ENCODE measurements at places on chromosomes 7 and 10.

- DNase-seq, result no peak
Measured at GRCh38 chr7:128350708-128351295, 7.1 kb upstream of the RBM28 start.

DNA sequence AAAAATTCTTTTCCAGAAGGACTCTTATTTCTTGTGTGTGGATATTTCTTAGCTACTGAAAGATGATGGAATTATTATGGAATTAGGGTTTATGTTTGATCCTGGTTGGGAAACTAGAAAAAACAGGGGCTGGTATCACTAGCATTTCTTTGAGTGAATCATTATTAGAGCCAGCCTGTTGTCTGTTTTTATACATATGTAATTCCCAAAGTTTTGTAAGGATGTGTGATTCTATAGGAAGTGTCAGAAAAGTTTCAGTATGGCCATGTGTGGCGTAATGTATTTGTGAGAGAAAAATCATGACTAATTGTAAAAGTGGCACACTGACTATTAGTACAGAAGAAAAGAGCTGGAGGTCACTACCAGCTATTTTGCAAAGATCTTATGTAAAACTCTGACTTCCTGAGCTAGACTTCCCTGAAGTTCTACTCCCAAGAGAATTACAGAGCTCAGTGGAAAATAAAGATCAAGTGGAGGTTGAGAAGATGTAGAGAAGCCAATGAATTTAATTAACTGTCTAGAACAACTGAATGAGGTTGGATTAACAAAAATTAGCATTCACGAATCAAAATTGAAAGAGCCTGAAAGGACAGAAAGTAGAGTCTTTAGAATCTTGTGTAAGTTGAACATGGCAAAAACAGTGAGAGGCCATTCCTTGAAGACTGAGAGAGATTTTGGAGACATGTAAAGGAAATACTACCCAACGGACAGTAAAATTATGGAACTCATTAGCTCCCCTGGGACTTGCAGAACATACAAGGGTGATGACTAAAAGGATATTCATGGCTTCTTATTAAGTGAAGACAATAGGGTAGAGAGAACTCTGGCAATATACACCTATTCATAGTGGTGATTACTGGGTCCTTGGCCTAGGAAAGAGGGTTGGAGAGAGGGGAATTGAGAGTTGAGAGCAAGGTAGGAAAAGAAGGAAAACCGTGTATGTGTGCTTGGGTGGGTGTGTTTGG, 12.5 kb downstream of the ZNF365 start:
- no peak for DNase-seq

DNA sequence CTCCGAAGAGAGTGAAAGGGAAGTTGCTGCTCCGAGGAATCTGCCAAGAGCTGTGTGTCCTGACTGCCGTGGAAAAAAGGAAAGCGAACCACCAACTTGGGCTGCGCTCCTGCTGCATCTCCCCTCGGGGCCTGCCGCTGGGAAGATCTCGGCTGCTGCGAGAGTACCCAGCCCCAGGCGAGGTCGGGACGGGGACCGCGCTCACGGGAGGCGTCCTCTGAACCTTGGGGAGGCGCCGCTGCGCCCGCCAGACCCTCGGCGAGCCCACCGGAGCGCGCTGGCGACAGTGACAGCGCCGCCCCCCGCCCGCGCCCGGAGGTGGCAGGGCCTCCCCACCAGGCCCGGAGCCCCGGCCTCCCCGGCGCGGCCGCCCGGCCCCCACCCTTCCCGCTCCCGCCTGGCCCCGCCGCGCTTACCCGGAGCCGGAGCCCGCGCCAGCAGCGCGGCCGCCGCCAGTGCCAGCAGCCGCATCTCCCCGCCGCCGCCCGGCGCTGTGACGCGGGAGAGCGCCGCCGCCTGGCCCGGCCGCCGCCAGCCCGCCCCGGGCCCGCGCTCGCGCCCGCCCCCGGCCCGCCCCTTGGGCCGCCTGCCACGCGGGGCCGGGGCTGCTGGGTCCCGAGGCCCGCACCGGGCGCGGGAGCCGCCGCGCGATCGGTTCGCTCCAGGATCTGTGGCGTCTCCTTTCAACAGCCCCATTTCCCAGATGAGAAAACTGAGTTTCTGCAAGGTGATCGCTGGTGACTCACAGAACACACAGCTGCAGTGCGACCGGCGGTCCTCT, at the start of gene VSTM4:
TSS of gene VSTM4 (minus strand) at position 508 of the 781 bp plus-strand sequence. CDS start at position 471, 37 bp downstream.
- DNase-seq, result no peak

- DNase-seq, result no peak
Measured at GRCh38 chr10:62707810-62708209, 96.7 kb upstream of the ADO start.

- DNase-seq, result no peak
Measured at GRCh38 chr7:78734626-78735025, 718.8 kb downstream of the MAGI2 start.

GRCh38 chr10:110903280-110904278, 15.4 kb downstream of the BBIP1 start:
- no peak for DNase-seq

DNA sequence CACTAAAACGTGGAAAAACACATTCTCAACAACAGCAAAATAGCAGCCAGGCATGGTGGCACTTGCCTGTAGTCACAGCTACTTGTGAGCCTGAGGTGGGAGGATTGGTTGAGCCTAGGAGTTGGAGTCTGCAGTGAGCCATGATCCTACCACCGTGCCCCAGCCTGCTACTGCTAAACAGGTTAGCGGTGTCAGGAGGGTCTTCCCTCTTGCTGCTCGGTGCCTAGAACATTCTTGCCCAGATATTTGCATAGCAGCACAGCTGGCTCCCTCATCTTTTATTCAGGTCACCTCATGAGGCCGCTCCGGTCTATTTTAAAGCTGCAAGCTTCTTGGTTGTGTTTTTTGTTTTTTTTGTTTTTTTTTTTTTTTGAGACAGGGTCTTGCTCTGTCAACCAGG, 2.9 kb upstream of the RABGEF1 start:
- no peak for DNase-seq

- peak; percentile 72 for DNase-seq
Measured at GRCh38 chr10:113091920-113092319, 141.9 kb downstream of the TCF7L2 start.

- no peak for DNase-seq
Measured at GRCh38 chr10:79405221-79405994, 40.0 kb downstream of the ZCCHC24 start.

GRCh38 chr10:123395906-123396305, 241.7 kb downstream of the BUB3 start:
- no peak for DNase-seq

DNA sequence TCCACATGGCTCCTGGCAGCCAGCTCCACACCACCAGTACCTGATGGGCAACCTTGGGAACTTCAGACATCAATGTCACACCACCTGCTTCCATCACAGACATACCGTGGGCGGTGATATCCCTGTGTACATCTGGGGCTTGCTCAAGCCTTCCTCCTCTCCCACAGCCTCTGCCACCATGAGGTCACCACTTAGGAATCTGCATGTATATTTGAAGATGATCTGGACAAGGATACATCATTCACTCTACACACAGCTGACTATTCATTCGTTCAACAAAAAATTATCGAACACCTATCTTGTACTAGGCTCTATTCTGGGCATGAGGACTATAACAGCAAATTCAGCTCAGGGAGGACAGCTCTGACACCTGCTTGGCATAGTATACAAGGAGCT, 6.8 kb downstream of the DLG5 start:
- no peak for DNase-seq

- no peak for DNase-seq
Measured at GRCh38 chr10:119095640-119096039, 8.3 kb upstream of the DENND10 start.

GRCh38 chr7:77427996-77428603, 12.0 kb upstream of the GSAP start:
- DNase-seq, result peak; percentile 21

DNA sequence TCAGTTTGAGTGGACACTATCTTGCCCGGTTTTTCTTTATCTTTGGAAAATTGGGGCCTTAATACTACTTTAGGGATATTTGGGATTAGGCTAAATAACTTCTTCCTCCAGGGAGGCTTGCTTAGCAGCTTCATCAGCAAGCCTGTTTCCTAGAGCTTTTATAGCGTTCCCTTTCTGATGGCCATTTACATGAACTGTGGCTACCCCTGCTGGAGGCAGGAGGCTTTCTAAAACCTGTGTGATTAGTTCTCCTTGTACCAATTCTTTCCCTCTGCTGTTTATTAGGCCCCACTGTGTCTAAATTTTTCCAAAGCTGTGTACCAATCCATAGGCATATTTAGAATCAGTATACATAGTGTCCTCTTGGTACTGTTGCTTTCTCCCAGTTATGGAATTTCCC, 61.7 kb upstream of the CNTNAP2 start:
- no peak for DNase-seq

GRCh38 chr7:1559626-1560590, 3.9 kb upstream of the TMEM184A start:
- peak; percentile 48 for DNase-seq

DNA sequence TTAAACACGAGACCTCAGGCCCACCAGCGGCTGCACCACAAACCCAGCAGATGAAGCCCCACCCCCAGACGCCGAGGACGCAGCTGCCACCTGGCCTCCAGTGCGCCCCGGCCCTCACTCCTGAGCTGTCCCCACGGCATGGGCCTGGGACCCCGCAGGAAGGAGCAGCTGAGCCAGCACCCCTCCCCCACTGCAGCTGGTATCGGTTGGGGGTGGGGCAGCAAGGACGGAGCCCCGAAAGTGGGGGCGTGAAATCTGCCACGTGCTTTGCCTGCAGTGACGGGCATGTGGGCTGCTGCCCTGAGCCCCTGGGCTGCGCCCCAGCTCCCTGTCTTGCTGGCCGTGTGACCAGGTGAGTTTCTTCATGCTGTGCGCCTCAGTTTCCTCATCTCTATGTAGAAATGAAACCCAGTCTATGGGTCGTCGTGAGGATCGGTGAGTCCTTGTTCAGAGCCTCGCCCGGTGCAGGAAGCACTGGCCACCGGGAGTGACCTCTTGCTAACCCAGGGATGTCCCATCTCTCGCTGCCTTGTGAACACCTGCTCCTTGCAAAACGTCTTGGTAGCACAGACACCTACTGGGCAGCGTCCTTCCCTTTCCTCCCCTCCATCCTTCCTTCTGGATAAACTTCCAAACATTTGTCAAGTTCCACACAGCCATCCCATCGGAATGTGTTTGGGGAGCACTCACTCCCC, 32.0 kb downstream of the CFAP46 start:
- peak; percentile 4 for DNase-seq

GRCh38 chr10:48333856-48334255, 27.4 kb downstream of the MAPK8 start:
- DNase-seq, result no peak

GRCh38 chr10:34704526-34705184, 110.4 kb downstream of the PARD3 start:
- no peak for DNase-seq

GRCh38 chr10:77529050-77529576, 108.5 kb downstream of the KCNMA1 start:
- no peak for DNase-seq

DNA sequence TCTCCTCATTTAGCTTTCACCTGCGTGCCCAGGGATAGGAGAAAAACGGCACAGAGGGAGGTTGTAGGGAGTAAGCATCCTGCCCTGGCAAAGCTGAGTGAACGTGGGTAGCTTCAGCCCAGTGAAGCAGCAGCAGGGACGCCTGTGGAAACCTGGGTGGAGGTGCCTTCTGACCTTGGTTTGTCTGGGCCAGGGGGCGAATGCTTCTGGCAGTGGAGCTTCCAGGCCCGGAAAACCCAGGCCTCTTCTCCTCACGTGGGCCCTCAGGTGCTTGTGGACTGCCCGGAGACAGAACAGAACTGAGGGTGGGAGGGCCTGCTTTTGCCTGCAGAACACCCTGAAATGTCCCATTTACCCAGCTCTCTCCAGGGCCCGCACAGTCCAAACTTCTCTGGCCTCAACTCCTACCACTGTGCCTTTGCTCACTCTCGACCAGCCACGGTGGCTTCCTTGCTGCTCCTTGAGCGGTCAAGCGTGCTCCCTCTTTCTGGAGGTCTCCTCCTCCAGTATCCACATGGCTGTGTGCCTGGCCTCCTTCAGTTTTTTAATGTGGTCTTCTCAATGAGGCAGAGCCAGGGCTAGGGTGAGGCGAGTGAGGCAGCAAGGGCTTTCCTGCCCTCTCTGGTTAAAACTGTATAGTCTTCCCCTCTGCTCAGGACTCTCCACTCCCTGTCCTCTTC, 62.4 kb downstream of the TMEM209 start:
- DNase-seq, result no peak

DNA sequence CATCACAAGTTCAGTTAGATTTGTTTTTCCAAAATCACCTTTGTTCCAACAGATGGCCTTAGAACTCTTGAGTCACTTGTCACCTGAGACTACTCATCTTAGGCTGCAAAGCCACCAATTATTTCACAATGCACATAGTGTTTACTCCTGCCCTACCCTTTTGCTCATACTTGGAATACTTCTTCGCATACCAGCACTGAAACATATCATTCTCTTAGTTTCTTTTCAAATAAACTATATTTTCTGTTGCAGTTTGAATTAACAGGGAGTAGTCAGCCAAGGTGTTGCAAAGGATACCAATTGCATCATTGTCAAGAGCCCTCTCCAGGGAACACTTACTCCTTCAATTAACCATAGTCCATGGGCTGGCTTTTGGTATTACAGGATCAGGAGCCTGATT, 71.0 kb downstream of the CASD1 start:
- DNase-seq, result no peak

- DNase-seq, result no peak
Measured at GRCh38 chr10:28332726-28333125, 29.9 kb upstream of the MPP7 start.

Data from mucosa of descending colon (tissue), 3 donors.